CD4-positive, alpha-beta T cell (primary cell): ENCODE measurements at places on chromosomes 11 and 22.

GRCh38 chr22:50091092-50091768 is 1.4 kb downstream of the MOV10L1 start:
- no peak for DNase-seq

DNA sequence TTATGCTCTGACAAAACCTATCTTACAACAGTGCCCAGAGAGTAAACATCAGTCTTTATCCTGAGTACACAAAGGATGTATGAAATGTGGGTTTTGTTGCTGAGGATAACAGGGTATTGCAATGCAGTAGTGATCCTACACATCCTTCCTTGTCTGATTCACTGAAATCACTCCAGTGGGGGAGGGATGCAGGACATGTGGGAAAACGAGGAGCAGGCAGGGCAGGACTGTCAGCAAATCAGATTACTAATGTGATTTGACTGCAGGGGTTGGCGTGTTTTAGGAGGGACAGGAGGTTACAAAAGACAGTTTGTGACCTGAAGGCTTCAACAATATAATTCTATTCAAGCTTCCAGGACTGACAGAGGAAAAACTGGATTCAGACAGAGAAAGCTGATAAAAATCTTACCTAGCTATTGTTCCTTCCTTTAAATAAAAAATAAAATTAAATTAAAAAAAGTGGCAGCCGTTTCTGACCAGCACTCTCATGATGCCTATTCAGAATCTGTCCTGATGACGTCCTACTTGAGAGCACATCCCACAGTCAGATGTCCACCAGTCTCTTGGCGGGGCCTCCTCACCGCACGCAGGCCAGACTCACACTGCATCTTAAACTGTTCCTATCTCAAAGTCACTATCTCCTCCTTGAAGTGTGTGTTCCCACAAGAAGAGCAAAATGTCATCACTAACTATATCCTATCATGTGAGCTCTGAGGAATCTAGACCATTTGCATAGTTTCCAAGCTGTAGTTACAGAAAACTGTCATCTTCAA is 50.6 kb upstream of the MN1 start:
- no peak for DNase-seq

GRCh38 chr11:11426226-11426952 is 73.3 kb upstream of the CSNK2A3 start:
- no peak for DNase-seq

DNA sequence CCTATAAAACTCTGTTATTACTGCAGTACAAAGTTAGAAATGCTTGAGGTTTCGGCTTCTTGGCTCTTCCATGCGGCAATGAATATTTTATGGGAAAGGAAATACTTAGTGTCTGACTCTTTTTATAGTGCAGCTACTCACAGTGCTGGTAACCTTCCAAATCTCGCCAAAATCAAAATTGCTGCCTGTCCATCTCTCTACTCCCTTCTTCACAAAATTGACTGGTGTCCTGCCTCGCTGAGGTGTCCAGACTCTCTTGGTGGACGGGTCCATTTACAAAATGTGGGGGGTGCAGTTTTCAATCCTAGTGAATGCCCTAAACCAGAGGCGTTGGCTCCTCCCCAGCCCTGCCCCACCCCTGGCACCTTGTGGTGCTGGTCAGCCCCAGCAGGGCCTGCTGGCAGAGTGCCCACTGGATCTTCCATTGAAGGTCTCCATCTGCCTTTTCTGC is 73.5 kb downstream of the ZBTB16 start:
- DNase-seq = no peak

DNA sequence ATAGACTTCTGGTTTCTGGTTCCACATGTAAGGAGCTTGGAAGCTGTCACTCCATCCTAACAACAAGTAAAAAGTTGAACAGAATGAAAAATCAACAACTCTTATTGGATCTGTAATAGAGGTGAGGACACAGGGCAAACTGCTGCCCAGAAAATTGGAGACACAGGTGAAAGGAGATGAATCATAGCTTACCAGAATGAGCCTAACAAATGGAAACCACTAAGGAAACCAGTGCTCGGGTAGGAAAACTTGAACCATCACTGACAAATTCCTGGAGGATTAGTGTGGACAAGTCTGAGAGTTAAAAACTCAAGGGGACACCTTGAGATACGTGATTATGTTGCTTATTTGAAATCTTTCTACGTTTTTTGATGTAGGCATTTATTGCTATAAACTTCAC is 52.1 kb downstream of the GDPD4 start:
- DNase-seq = no peak

DNA sequence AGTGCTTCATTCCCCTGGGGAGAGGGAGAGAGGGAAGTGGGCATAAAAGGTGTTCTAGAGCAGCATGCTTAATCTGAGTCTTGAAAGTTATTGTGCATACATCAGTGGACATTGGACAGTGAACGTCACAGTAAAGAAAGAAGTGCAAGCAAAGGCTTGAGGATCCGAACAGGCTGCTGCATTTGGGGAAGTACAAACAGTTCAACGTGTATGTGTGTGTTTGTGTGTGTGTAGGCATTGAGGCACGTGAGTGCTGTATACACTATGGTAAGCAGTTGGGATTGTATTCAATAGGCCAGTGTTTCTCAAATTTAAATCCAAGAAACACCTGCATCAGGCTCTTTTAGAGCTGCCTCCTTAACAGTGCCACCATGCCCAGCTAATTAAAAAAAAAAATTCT is 10.4 kb upstream of the EIF3M start:
- DNase-seq = no peak

- DNase-seq = no peak
These were observed 126.8 kb downstream of the LARGE1 start for GRCh38 chr22:33793475-33793874.

DNA sequence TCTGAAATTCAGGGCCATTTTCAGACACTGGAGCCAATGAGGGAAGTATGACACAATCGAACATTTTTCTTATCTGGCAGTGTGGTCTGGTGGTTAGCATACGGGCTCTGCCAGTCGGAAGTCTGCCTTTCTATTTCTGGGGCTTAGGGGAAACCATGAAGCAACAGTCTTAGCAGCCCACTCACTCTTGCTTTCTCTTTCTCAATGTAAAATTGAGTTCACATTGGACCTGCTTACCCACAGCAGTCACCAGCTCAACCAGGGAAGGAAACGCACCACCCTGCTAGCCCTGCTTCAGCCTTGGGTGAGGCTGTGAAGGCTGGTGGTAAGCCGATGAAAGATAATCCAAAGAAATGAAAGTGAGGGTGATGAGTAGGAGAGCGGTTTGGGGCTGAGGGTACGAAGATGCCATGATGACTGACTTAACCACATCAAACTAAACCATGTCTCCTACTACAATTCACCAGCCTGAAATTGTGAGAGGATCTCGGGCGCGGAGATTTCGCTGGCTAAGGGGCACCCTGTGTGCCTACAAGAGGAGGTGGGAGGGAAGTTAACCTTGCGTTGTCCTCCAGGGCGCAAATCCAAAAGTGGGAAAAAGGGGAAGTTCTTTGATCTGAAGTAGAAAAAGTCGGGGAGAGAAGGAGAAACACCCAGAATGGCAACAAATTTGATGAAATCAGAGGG is 2.0 kb upstream of the LMO2 start:
- DNase-seq = peak; percentile 66

GRCh38 chr22:36914390-36914752 is 943 bp downstream of the CSF2RB start:
- DNase-seq = no peak

GRCh38 chr22:27715106-27715505 is 86.5 kb downstream of the MN1 start:
- DNase-seq = no peak

- DNase-seq = no peak
These were observed 26.2 kb upstream of the SLC37A2 start for GRCh38 chr11:125036933-125037332.

GRCh38 chr11:29996016-29996415 is 20.8 kb downstream of the KCNA4 start:
- DNase-seq = no peak

- no peak for DNase-seq
These were observed 1.0 kb downstream of the RTN3 start for GRCh38 chr11:63682066-63683021.

DNA sequence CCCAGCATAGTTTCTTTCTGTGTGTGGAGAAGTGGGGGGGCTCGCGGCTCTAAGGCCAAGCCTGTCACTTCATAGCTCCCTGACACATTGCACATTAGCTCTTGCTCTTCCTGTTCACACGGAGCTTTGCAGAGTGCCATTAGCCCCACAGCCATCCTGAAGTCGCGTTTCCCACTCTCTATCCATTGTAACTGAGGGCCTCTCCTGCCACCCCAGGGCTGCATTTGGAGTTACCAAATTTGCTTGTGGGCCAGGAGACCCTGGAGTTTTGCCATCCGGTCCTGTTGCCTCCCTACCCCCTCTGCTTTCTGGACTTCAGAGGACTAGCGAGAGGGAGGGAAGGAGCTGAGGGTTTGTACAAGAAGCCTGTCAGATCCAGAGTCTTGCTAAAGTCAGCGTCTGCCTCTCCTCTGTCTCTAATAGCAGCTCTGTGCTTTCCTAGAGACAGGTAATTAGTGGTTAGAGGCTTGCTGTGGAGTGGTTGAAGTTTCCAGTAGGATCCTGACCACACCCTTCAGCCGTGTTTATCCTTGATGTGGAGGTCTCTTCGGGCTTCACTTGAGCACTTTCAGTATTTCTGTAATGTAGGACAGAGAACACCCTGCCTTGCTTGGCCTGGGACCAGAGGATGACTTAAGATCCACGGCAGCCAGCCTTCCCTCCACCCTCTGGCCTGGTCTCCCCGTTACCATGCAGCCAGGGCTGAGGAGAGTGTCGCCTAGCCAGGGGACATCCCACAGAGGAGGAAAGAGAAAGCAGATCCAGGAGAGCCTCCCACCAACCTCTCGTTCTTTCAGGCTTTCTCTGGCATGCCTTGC is 14.1 kb downstream of the DCPS start:
- DNase-seq = no peak

DNA sequence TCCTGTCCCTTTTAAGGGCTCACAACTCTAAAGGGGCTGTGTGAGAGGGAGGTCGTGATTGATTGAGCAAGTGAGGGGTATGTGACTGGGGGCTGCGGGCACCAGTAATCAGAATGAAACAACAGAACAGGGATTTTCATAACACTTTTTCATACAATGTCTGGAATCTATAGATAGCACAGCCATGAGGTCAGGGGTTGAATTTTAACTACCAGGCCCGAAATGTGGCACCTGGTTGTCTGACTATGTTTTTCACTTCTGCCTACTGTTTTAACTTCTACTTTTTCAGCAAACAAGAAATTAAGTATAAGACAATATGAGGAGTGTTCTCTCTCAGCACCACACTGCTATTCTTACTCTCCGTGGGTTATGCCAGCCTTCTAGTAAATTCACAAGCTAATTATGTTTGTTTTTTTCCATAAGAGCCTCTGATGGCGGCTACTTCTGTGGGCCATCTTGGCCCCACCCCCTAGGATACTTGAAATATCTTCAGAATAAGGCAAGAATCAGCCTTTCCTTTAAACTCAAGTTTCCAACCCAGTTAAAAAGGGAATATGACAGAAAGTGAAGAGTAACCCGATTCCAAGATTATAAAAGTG is 552.8 kb upstream of the CHORDC1 start:
- DNase-seq = no peak

DNA sequence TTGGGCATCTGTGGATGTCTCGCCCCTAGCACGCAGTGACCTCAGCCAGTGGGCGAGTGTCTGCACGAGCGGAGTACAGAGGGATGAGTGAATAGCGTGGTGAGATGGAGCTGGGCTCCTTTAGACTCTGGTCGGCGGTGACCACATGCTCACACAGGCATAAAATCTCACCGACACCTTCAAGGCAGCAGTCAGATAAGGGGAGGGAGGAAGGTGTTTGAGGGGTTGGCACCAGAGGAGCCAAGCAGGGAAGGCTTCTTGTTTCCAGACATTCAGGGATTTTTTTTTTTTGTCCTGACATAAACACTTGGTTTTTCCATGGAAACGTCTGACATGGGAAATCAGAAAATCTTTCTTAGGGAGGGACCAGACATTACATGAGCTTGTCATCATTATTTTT is 35.8 kb downstream of the GRIK4 start:
- no peak for DNase-seq

GRCh38 chr11:115390441-115390840 is 113.8 kb downstream of the CADM1 start:
- DNase-seq = no peak

DNA sequence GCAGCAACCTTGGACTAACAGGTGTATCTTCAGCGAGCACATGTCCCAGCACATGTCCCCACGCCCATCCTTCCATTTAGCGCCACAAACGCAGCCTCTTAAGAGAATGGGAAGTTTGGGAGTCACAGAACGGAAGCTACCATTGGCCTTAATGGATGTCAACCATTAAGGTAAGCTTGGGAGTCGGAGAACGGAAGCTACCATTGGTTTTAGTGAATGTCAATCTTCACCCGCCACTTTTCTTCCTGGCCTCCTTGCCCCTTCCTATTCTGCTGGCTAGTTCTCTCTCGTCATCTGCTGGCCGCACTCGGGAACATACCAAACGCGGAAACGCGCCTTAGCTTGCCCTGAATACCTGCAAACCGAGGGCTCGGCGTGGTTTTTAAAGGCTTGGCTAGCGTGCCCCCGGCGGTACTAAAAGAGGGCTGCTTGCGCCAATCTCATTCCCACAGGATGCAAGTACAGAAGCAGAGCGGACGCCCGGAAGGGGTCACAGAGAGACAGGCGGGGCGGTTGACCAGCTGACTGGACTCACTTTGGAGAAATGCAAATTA is 24.3 kb downstream of the GLYATL1 start:
- no peak for DNase-seq

DNA sequence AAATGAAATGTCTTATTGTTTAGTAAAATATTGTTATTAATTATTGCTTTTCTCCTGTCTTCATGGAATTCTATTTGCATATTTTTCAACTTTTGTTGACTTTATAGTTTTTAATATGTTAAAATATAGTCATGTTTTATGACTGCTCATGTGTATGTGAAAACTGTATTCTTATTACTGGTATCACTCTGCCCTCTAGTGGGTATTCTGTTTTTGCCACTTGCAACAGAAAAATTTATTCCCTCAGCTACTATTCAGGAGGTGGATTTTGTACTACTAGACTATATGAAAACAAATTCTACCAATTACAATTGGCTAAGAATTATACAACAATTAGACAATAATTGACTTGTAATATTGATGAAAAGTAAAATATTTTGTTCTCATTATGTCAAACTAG is 45.0 kb downstream of the OR4C6 start:
- DNase-seq = no peak

DNA sequence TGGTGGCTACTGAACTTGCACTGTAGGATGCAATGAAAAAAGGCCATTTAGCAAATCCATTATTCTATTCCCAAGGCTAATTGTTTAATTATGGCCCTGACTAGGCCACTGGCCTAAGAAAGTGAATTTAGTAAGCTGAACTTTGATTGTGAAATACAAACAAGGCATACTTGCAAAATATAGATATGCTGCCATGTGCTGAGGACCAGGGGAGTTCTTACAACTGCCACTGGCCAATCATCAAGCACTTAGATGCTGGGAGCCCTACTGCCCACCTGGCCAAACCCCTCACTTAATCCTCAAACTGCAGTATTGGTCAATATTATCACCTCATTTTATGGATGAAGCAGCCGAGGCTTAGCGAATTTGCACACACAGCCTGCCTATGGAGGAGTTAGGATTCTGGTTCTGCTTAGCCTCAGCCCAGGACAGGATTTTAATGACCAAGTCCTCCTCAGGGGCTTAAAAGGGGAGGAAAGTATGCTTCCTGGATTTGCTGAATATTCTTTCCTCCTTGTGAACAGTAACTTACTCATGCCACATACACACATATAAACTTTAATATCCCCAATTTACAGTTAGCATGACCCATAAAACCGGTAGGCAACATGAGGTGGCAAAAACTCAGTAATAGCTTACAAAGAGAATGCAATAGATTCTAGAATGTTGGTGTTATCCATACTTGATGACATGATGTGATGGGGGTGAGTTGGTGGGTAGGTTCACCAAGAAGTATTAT is 39.3 kb downstream of the CD44 start:
- DNase-seq = no peak
